ENCODE measurements at places on chromosomes 13 and 19.

DNA sequence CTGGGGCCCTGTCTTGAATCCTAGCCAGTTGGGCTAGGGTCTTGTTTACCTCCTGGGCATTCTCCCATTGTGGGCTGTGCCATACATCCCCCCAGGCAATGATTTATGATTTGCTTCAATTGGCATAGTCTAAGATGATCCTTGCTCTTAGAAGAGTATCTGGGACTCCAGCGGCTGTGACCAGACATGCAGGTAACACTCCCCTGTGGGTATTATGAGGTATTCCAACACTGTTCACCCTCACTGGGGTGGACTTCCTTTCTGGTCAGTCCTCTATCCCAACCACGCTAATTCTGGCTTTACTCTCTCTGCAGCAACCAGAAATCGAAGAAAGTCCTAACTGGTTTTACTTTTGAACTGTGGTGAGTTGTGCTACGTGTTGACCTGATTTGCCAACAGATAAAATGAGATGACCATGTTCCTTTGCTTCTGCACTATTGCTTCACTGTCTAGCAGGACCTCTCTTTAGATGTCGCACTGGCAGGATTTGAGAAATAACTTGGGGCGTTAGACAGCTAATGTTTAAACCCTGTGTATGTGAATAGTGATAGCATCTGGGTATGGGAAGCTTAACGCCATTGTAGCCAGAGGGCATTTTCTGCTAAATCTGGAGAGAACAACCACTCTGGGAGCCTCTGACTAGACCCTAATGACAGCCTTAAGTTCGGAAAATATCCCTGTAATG, 6.7 kb upstream of the LRCH1 start:
- no peak for DNase-seq

- no peak for DNase-seq
Measured at GRCh38 chr13:83563499-83563898, 318.8 kb downstream of the SLITRK1 start.

GRCh38 chr13:94435604-94436226, 43.8 kb downstream of the DCT start:
- DNase-seq: peak; percentile 54

DNA sequence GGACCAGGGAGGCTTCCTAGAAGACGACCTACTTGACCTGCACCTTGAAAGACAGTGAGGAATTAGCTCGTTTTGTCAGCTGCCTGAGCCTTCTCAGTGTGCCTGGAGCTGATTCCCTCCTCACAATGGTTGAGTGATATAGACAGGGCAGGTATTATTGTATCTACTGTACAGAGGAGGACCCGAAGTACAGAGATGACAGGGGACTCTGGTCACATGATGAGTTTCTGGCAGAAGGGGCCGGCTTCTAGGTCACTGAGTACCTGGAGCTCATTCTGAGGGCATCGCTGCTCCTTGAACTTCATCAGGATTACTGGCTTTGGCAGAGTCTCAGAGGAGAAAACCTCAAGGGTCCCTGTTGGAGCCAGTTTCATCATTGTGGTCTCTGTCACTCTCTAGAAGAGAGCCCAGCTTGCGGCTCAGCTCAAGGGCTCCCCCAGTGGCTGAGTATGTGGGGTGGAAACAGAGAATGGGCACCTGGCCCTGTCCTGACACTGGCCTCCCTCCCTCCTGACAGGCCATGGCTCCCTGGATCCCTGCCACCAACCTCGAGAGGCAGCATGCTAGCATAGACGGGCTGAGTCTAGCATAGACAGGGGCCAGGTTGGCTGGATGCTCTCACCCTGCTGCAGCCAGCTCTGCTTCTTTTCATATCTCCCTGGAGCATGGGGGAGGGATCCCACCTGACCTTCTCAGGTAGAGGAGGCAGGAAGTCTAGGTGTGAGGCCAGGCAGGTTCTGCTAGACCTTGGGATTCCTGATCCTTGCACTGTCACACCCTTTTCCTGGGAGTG, 38.7 kb downstream of the NFIX start:
- peak; percentile 49 for DNase-seq

GRCh38 chr13:76163761-76164160, 527.6 kb downstream of the LMO7 start:
- no peak for DNase-seq

- DNase-seq: no peak
Measured at GRCh38 chr13:43329702-43330101, 306.3 kb downstream of the DNAJC15 start.

GRCh38 chr13:99267927-99268326, 9.7 kb upstream of the GPR18 start:
- no peak for DNase-seq

All from inflammatory macrophage treated with lipopolysaccharide for 4 hours (primary cell).